ENCODE measurements at places on chromosomes 7 and 10.
A peak's percentile ranks its signal among the peaks of the same experiment; 100 is the strongest.

GRCh38 chr10:128642502-128642901 lies 516.3 kb upstream of the MKI67 start:
- no peak overlapping the region for H3K4me3 ChIP-seq
- H3K27ac ChIP-seq, result no peak overlapping the region
- H3K36me3 ChIP-seq, result no peaks in the 10 kb centered on the region
- no peak for DNase-seq
- no peaks in the 10 kb centered on the region for H3K27me3 ChIP-seq
- no peaks in the 10 kb centered on the region for H3K4me1 ChIP-seq

- H3K27me3 ChIP-seq, result no peaks in the 10 kb centered on the region
- DNase-seq, result no peak
- H3K36me3 ChIP-seq, result no peaks in the 10 kb centered on the region
- no peak overlapping the region for H3K27ac ChIP-seq
These were observed 195.4 kb upstream of the ADARB2 start for GRCh38 chr10:1932692-1933094.

DNA sequence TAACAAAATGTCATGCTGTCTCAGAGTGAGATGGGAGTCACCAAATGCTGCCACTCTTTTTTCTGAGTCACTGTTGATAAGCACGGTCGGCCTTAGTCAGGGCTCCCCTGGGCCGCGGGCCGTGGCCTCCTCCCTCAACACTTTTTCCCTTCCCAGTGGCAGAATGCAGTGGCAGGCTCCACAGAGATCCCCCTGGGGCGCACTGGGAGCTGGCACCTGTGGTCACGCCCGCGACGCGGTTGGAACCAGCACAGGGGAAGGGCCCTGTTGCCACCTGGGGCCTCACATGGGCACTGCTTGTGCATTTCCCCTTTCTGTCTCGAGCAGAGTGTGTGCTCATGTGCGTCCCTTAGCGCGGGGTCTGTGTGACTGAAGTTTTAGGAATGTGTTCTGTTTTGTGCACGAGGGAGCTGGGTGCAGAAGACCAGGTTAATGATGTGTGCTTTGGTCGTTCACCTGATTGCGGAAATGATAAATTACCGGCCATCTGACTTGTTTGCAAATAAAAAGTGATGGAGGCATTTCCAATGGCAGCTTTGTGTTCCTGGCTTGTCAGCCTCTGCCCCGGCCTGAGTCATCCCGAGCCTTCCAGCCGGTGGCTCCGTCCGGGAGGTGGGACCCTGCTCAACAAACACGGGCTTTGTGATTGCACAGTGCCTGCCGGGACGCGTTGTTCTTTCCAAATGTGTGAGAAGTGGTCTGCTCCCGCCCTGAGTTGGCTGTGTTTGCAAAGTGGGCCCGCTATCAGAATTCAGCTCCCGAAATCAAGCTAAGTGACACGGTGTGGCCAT lies 100.7 kb downstream of the NKX6-2 start:
- no peak for DNase-seq
- no peaks in the 10 kb centered on the region for H3K36me3 ChIP-seq
- no peak overlapping the region for H3K27ac ChIP-seq
- no peak overlapping the region for H3K4me3 ChIP-seq
- H3K27me3 ChIP-seq, result no peaks in the 10 kb centered on the region

DNA sequence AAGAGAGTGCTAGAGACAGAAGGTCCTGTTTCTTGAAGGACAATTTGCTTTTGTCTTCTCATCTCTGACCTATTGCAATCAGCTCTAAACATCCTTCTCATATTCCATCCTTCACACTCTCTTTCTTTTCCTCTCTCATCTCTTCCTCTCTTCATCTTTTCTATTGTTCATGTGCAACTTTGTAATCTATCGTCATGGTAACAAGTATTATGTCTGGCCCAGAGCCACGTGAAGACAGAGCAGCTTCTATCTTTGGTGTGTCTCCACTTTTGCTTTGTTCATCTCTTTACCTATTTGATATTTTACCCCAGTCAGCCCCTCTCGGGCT lies 104.9 kb upstream of the ABCB5 start:
- no peaks in the 10 kb centered on the region for H3K27me3 ChIP-seq
- no peak for DNase-seq
- no peaks in the 10 kb centered on the region for H3K36me3 ChIP-seq

DNA sequence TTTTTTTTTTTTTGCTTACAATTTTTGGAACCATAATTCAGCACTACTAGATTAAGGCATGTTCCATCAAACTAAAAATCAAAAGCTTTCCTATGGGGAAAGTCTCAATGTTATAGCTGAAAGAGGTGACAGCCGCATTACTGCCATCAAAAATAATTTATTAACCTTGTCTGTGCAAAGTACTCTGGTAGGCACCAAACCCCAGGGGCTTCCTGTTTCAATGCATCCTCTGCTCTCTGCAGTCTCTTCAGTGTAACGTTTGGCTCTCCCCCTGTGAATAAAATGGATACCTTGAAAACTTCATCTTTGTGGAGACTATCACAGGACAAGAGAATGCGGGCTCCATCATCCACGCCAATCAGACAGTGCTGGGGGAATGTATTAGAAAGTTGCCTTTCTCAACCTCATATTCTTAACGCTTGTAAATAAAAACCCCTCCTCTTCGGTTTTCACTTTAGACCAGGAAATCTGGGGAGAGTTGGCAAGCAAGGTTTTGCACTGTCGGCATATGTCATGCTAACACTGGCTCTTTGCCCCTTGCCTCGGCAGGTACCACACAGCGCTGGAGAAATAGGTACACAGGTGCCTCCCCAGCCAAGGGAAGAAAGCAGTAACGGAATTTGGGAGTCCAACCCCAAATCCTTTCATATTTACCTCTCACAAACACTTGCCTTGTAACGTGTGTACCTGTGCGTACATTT lies 1.6 kb upstream of the NRG3 start:
- H3K36me3 ChIP-seq, result no peaks in the 10 kb centered on the region
- peaks cover 3% of the 10 kb centered on the region for H3K4me1 ChIP-seq
- peak overlapping the region; percentile 71 for H3K4me3 ChIP-seq
- H3K27me3 ChIP-seq, result peaks cover 46% of the 10 kb centered on the region
- no peak overlapping the region for H3K27ac ChIP-seq
- no peak for DNase-seq

GRCh38 chr7:155533120-155533826 lies 13.1 kb downstream of the CNPY1 start:
- H3K4me3 ChIP-seq, result peak overlapping the region; percentile 69
- peaks cover 9% of the 10 kb centered on the region for H3K27me3 ChIP-seq
- H3K27ac ChIP-seq, result no peak overlapping the region
- H3K36me3 ChIP-seq, result no peaks in the 10 kb centered on the region

GRCh38 chr10:93367664-93368063 lies 114.5 kb downstream of the MYOF start:
- DNase-seq, result no peak
- no peak overlapping the region for H3K4me3 ChIP-seq
- H3K36me3 ChIP-seq, result peaks cover 58% of the 10 kb centered on the region
- H3K27me3 ChIP-seq, result no peaks in the 10 kb centered on the region
- H3K27ac ChIP-seq, result no peak overlapping the region

GRCh38 chr7:31735991-31736982 lies 49.3 kb downstream of the PPP1R17 start:
- H3K27me3 ChIP-seq, result no peaks in the 10 kb centered on the region
- no peak overlapping the region for H3K27ac ChIP-seq
- DNase-seq, result peak; percentile 81
- no peaks in the 10 kb centered on the region for H3K4me1 ChIP-seq
- no peaks in the 10 kb centered on the region for H3K36me3 ChIP-seq

- no peak overlapping the region for H3K4me3 ChIP-seq
- peaks cover 12% of the 10 kb centered on the region for H3K4me1 ChIP-seq
- no peaks in the 10 kb centered on the region for H3K27me3 ChIP-seq
- H3K36me3 ChIP-seq, result no peaks in the 10 kb centered on the region
- DNase-seq, result no peak
These were observed 272.7 kb downstream of the CAMK1D start for GRCh38 chr10:12622016-12622415.

DNA sequence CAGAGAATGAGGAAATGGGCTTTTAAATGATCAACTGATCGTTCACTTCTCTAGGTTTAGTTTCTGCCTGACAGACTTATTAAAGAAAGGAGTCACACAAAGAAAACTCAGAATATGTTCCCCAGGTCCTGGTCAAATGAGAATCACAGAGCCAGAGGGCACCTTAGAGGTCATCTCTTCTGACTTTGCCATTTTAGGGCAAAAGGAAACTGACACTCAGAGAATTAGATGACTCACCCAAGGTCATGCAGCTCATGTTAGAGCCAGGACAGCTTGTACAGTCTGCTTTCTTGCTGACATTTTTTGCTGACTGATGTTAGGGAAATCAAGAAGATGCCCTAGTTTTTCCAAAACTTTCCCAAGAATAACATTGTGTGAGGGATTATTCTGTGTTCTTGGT lies 312.7 kb upstream of the SP8 start:
- no peak overlapping the region for H3K4me3 ChIP-seq
- H3K36me3 ChIP-seq, result no peaks in the 10 kb centered on the region
- no peaks in the 10 kb centered on the region for H3K27me3 ChIP-seq
- peaks cover 1% of the 10 kb centered on the region for H3K4me1 ChIP-seq
- no peak for DNase-seq

GRCh38 chr7:39645482-39646407 lies 22.4 kb downstream of the RALA start:
- H3K27ac ChIP-seq, result no peak overlapping the region
- H3K4me3 ChIP-seq, result no peak overlapping the region
- no peaks in the 10 kb centered on the region for H3K27me3 ChIP-seq
- H3K4me1 ChIP-seq, result peaks cover 3% of the 10 kb centered on the region
- no peak for DNase-seq
- peaks cover 4% of the 10 kb centered on the region for H3K36me3 ChIP-seq

DNA sequence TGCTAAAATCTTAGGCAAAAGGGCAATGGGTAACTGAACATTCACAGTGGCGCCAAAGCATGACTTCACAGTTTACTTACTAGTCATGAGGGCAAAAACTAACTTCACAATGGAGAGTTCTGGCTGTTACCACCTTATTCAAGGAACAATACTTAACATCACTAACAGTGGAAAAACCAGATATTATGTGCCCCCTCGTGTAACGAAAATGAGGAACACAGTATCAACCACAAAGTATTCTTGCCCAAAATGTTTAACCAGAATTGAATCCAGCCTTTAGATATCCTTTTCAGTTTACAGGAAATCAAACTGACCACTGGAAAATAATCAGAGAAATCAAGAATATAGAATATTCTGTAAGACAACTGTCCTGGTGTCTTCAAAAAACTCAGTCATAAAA lies 9.5 kb downstream of the C7orf25 start:
- no peak for DNase-seq
- H3K4me1 ChIP-seq, result no peaks in the 10 kb centered on the region
- no peaks in the 10 kb centered on the region for H3K27me3 ChIP-seq
- H3K27ac ChIP-seq, result no peak overlapping the region

- no peak overlapping the region for H3K27ac ChIP-seq
- H3K27me3 ChIP-seq, result no peaks in the 10 kb centered on the region
- H3K4me1 ChIP-seq, result peaks cover 8% of the 10 kb centered on the region
- H3K4me3 ChIP-seq, result no peak overlapping the region
- H3K36me3 ChIP-seq, result no peaks in the 10 kb centered on the region
These were observed 97.4 kb upstream of the DIP2C start for GRCh38 chr10:786633-787474.

GRCh38 chr7:24971333-24972165 lies 8.4 kb downstream of the OSBPL3 start:
- H3K36me3 ChIP-seq, result no peaks in the 10 kb centered on the region
- no peak overlapping the region for H3K27ac ChIP-seq
- no peaks in the 10 kb centered on the region for H3K4me1 ChIP-seq
- H3K27me3 ChIP-seq, result no peaks in the 10 kb centered on the region
- no peak overlapping the region for H3K4me3 ChIP-seq
- no peak for DNase-seq

GRCh38 chr10:32650246-32650655 lies 204.3 kb downstream of the CCDC7 start:
- no peak for DNase-seq
- no peak overlapping the region for H3K27ac ChIP-seq
- no peaks in the 10 kb centered on the region for H3K36me3 ChIP-seq
- no peak overlapping the region for H3K4me3 ChIP-seq
- no peaks in the 10 kb centered on the region for H3K27me3 ChIP-seq
- no peaks in the 10 kb centered on the region for H3K4me1 ChIP-seq

GRCh38 chr7:124257638-124258308 lies 224.9 kb upstream of the TMEM229A start:
- H3K27me3 ChIP-seq, result no peaks in the 10 kb centered on the region
- H3K27ac ChIP-seq, result no peak overlapping the region
- H3K4me1 ChIP-seq, result no peaks in the 10 kb centered on the region
- DNase-seq, result no peak
- H3K36me3 ChIP-seq, result no peaks in the 10 kb centered on the region

DNA sequence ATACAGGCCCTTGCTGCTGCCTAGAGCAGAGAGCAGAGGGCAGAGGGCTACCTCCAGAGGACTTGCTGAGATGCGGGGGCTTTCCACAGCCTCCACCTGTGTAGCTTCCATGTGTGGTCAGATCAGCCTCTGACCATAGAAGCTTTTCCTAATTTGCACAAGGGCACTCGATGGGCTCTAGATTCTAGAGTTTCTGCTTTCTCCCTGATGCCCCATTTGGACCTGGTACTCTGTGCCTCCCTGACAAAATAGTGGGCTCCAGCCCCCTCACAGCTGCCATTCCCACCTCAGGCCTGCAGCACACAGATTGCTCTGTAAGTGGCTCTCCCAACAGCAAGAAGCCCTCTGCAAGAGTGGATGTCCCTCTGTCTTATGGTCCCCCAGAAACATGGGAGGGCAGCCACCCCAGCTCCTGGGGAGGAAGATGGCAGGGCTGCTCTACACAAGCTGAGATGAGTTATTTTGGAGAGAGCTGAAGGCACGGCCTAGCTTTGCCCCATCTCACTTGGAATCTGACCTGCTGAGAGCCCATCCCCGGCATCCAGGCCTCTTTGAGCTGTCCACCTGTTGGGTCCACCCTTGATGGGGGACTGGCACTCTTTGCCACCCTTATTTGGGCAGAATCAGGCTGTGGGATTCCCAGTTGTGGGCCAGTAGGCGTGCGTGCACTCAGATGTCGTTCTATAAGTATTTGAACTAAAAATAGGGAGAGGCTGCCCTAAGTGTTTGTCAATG lies 16.7 kb downstream of the TMEM273 start:
- DNase-seq, result no peak
- no peak overlapping the region for H3K27ac ChIP-seq
- H3K4me3 ChIP-seq, result no peak overlapping the region
- H3K27me3 ChIP-seq, result peaks cover 3% of the 10 kb centered on the region
- peaks cover 2% of the 10 kb centered on the region for H3K4me1 ChIP-seq

DNA sequence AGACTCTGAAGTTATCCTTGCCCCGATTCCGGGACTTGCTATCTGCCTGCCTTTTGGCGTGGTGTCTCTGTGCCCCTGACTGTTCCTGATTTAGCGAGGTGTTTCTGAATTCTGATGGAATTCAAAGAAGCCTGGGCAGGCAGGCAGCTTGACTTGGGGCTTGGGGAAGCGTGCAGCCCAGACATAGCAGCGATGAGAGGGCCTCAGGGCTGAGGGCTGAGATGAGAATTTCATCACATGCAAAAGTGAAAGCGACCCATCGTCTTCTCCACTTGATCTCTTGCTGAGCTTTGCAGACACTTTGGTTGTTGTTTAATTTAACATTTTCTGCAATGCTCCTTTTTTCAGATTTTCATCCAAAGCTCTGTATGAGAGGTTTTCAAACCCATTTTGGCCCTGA lies 57.8 kb downstream of the TCF7L2 start:
- H3K36me3 ChIP-seq, result peaks cover 1% of the 10 kb centered on the region
- no peaks in the 10 kb centered on the region for H3K27me3 ChIP-seq
- no peaks in the 10 kb centered on the region for H3K4me1 ChIP-seq
- H3K27ac ChIP-seq, result no peak overlapping the region

GRCh38 chr7:158129037-158130022 lies 458.3 kb downstream of the PTPRN2 start:
- H3K36me3 ChIP-seq, result peaks cover 3% of the 10 kb centered on the region
- H3K27ac ChIP-seq, result no peak overlapping the region
- peaks cover 4% of the 10 kb centered on the region for H3K27me3 ChIP-seq
- DNase-seq, result no peak

- H3K27ac ChIP-seq, result no peak overlapping the region
- H3K4me1 ChIP-seq, result peaks cover 10% of the 10 kb centered on the region
- H3K4me3 ChIP-seq, result no peak overlapping the region
- peak; percentile 30 for DNase-seq
These were observed 100.7 kb downstream of the CYTH3 start for GRCh38 chr7:6171532-6172223.
